Fibroblast of gingiva (primary cell): ENCODE measurements at places on chromosomes 1 and 21.
A peak's percentile ranks its signal among the peaks of the same experiment; 100 is the strongest.

- DNase-seq, result peak; percentile 23
Measured at GRCh38 chr1:110292031-110292741, 47.0 kb upstream of the RBM15 start.

DNA sequence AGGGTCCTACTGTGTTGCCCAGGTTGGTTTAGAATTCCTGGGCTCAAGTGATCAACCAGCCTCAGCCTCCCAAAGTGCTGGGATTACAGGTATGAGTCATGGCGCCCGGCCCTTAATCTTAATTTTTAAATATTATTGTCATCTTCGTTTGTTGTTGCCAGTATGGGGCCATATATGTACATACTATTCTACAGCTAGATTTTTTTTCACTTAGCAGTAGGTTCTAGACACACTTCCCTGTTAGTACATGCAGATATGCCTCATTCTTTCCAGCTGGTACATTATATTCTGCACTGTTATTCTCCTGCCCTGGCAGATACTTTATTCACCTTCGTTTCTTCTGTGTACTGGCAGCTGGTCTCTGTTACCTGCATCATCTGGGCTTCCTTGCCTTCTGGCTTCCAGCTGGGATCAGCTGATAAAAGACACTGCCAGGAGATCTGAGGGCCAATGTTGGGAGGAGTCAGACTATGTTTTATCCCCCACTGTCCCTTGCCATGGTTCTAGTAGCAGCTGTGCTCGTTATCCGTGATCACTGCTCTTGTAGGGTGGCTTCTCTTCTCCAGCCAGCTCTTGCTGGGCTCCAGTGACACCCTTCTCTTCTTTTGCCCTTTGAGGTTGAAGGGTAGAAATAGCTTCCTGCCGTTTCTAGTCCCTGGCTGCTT is 24.7 kb downstream of the ST3GAL3 start:
- DNase-seq, result no peak

- no peak for DNase-seq
Measured at GRCh38 chr1:227919906-227920305, 27.8 kb downstream of the WNT9A start.

DNA sequence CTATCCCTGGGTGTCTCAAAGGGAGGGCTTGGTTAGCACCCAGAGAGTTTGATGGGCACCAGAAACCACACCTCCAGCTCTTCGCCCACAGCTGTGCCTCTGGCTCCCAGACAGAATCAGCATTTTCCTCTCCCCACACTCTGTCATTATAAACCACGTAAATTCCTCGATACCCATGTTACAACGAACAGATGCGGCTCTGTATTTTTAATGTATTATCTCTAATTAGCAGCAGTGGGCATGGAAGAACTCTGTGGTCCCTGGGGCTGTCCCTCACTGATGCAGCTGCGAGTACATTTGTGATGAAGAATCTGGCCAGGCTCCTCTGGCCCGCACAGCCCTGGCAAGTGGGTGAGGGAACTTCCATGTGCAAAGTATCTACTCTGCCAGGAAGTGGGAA is 10.8 kb downstream of the HMGB4 start:
- no peak for DNase-seq

DNA sequence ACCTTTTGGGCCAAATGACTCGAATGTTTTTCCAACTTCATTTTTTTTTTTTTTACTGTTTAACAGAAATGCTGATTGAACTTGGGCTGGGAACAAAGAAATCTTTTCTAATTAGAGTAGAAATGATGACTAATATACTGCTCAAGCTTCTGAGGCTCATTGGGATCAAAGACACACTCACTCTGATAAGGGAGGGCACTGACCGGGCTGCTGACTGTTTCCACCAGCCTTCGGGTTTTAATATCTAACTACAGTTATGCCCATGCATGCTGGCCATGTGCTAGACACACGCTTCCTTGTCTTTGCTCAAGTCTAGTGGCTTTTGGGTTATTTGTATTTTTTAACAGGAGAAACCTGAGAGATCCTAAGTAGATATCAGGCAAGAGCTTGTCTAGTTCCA is 16.8 kb downstream of the ZBTB18 start:
- no peak for DNase-seq

GRCh38 chr1:39635205-39635870 is 4.1 kb downstream of the HEYL start:
- no peak for DNase-seq

DNA sequence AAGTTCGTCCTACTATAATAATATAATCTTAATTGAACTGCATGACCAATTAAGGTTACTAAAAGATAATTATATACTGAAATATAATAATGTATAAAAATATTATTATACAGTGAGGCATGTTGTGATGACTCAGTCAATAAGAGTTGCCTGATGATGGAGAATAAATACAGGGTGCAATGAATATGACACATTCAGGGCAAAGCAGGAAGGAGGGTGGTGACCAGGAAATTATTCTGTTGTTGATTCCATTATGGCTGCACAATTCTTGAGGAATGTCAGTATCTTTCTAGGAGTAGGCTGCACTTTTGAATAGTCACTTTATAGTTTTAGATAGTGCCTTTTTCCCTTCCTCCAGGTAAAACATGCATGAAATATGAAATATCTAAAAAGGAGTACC is 46.4 kb upstream of the RGS21 start:
- no peak for DNase-seq

- no peak for DNase-seq
Measured at GRCh38 chr1:234529950-234530237, 50.9 kb upstream of the TARBP1 start.

DNA sequence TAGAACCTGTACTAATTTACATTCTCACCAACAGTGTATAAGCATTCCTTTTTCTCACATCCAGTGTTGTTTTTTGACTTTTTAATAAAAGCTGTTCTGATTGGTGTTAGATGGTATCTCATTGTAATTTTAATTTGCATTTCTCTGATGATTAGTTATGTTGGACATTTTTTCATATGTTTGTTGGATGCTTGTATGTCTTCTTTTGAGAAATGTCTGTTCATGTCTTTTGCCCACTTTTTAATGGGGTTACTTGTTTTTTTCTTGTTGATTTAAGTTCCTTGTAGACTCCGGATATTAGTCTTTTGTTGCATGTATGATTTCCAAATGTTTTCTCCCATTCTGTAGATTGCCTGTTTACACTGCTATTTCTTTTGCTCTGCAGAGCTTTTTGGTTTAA is 8.0 kb downstream of the COG2 start:
- no peak for DNase-seq

DNA sequence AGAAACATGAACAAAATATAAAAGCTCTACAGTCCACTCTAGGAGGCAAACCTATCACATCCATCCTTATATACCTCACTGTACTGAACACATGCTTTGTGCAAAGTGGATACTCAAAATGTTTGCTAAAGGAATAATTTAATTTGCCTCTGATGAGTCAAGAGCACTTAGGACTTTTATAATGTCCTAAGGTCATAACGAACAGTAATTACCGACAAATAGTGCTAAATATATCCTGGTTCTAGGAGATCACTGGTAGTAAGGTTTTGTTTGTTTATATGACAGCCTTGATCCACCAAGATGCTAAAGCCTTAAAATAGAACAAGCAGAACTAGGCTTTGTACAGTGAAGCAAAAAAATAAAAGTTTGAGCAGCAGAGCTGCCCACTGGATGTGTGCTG is 70.6 kb downstream of the GADD45A start:
- peak; percentile 44 for DNase-seq

DNA sequence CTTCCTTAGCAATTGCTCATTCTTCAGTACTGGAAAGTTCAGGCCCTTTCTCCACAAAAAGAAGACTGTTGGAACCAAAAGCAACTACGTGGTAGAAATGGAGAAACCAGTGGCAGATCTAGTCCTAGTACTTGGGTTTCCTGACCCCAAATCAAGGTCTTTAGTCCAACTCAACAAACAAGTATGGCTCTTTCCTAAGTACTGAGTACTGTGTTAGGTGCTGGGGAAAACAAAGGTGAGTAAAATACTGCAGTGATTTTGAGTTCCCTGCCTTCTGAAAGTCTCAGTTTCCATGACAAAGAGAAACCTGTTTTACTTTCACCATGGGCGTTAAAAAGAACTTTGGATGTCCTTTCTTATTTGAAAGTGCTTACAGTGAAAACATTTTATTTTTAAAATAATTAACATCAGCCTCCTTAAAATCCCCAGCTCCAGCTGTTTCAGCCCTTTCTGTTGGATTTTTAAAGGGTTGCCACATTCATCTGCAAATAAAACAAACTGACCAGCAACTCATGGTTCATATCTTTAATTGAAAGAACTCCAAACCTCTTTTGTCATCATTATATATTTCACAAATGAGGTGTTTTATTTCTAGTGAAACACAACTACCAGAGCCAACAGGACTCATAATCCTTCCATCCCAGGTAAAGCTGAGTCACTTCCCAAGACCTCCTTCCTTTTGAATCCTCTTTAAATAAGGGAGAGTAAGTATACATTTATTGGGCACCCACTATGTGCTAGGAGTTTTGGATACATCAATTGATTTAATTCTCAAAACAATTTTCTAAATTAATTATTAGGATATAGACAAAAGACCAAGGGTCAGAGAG is 35.4 kb downstream of the PLPP3 start:
- DNase-seq, result no peak

DNA sequence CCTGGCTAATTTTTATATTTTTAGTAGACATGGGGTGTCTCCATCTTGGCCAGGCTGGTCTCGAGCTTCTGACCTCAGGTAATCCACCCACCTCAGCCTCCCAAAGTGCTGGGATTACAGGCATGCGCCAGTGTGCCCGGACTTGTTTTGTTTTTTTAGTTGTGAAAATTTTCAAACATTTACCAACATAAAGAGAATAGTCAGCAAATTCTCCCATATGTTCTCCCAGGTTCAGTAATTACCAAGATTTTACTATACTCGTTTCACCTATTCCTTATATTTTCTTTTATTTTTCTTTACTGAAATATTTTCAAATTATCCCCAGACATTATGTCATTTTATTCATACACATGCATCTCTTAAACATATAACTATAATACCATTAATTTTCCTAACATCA is 218.1 kb upstream of the L1TD1 start:
- no peak for DNase-seq

DNA sequence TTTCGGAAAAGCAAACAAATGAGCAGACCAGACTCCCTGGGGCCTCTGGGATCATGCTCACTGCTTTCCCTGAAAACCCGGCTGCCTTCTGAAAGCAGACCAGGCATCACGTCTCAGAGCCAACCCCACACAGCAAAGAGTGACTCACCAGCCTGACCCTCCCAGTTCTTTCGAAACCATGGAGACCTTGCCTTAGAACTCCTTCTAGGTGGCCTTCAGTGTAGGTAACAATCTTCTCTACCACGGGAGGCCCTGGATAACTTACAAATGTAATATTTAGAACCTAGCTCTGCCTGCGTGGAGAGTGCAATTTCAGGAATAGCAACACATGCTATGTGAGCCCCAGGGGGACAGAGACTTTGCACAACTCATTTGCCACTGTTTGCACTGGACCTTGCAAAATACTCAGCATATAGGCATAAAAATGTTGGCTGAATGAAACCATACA is 105.2 kb downstream of the SUSD4 start:
- DNase-seq, result no peak

DNA sequence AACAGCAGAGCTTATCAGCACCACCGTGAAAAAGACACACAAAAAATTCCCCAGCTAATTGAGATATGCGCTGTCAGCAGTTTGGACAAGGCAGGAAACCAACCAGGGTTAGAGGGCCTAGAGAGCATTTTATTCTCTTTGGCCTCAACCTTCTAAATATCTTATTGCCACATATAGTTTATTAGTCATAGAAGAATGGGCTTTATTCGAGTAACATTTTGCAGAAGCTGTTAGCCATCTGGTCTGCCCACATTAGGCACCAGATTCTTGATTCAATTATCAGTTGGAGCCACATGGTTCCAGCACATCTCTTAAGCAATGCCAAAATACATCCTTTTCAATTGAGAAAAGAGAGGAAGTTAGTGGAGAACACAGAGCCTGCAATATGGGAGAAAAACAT is 109.9 kb upstream of the CXADR start:
- peak; percentile 41 for DNase-seq

DNA sequence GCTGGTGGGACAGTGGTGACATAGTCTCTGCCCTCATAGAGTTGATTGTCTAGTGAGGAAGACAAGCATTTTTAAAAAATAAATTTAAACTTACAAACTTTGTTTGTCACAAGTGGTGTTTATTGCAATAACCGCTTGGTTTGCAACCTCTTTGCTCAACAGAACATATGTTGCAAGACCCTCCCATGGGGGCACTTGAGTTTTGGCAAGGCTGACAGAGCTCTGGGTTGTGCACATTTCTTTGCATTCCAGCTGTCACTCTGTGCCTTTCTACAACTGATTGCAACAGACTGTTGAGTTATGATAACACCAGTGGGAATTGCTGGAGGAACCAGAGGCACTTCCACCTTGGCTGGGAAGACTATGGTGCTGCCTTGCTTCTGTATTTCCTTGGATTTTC is 58.4 kb downstream of the LAMC2 start:
- DNase-seq, result peak; percentile 99

- no peak for DNase-seq
Measured at GRCh38 chr1:160548183-160548582, 25.1 kb upstream of the SLAMF6 start.

DNA sequence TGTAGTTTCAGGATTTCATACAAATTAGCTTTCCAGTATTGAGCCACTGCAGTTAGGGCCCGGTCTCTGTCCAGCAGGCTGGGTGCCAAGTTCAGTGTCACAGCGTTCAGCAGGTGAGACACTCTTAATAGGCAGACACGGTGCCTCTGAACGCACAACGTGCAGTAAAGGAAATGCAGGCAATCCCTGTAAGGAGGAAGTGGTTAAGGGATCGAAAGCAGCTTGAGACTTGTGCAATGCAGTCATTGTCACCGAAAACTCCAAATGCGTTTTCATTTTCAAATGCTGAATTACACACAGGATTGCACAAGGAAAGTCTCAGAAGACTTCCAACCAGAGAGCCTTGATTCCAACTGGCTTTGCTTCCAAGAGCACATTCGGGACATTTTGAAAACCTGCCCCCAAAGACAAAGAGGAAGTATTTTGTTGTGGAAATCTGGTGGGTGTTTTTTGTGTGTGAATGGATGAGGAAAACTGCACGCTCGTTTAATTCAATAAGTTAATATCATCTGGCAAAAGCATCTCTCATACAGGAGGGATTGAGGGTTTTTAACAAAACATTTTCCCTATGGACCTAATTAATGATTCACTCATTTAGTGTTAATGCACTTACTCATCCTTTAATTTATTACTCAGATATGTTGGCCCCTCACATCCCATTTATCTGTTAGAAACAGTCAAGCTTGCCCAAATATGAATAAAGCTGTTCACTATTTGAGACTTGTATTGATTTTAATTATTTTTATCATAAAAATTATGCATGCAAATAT is 61.6 kb downstream of the PTGS2 start:
- peak; percentile 86 for DNase-seq

DNA sequence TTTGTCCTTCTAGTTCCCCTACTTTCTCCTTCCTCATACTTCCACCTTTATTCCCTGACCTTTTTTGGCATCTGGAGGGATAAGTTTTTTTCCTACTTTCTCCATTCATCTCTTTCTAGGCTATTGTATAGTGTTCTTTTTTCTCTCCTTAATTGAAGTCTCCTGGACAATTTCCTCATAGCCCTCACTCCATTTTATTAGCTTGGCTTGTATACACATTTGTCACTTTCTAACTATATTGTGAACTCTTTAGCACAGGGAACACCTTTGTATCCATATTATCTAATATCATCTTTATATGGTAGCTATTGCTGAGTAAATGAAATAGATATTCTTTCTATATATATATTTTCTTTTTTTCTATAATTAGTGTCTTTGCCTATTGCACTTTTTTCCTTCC is 47.6 kb downstream of the TMED5 start:
- no peak for DNase-seq

GRCh38 chr1:59143133-59143487 is 153.8 kb upstream of the FGGY start:
- peak; percentile 94 for DNase-seq
